ENCODE measurements at places on chromosomes 4 and X.

DNA sequence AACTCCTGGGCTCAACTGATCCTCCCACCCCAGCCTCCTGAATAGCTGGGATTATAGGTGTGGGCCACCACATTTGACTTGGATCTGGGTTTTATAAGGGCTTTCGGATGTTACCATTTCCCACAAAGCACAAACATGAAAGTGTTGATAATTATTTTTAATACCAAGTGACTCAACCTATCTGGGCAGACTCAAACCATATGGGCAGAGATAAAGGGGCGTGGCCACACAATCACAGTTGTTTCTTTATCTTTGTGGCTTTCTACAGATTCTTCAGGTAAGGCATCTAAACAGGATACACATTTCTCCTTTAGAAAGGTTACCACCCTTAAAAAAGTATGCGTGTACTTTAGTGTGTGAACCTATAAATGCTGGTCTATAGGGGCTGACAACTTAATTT lies 122.5 kb downstream of the ZNF827 start:
- no peak for DNase-seq

- no peak for DNase-seq
Observed at GRCh38 chr4:3176367-3177229, 72.4 kb upstream of the MSANTD1 start.

- no peak for DNase-seq
Observed at GRCh38 chr4:104986306-104986705, 160.4 kb upstream of the TET2 start.

- DNase-seq = no peak
Observed at GRCh38 chr4:52103319-52103718, 52.2 kb downstream of the SPATA18 start.

GRCh38 chr4:163380703-163381102 lies 37.0 kb downstream of the NPY5R start:
- no peak for DNase-seq

GRCh38 chr4:24858026-24858425 lies 54.8 kb downstream of the CCDC149 start:
- DNase-seq = no peak

GRCh38 chr4:17875402-17876070 lies 64.8 kb downstream of the NCAPG start:
- no peak for DNase-seq

GRCh38 chr4:153541456-153542096 lies 75.4 kb downstream of the TMEM131L start:
- no peak for DNase-seq

DNA sequence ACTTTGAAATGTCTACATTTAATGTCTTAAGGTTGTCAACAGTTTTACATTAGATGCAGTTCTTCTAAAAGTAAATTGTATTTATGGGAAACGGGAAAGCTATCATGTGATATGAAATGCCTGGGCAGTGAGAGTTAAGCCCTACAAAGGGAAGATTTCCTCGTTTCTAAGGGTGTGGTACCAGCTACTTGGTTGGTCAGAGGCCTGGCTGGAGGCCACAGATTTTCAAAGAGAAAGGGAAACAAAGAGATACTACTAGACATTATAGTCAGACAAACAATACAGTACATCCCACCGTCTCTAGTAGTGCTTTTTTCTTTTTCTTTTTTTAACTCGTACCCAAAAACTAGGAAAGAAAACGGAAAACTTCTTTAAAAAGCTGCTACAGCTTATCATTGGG lies 467.8 kb downstream of the PCDH7 start:
- DNase-seq = no peak

GRCh38 chr4:158376106-158376840 lies 145.4 kb upstream of the RXFP1 start:
- no peak for DNase-seq

- no peak for DNase-seq
Observed at GRCh38 chr4:154822775-154823174, 41.7 kb downstream of the RBM46 start.

DNA sequence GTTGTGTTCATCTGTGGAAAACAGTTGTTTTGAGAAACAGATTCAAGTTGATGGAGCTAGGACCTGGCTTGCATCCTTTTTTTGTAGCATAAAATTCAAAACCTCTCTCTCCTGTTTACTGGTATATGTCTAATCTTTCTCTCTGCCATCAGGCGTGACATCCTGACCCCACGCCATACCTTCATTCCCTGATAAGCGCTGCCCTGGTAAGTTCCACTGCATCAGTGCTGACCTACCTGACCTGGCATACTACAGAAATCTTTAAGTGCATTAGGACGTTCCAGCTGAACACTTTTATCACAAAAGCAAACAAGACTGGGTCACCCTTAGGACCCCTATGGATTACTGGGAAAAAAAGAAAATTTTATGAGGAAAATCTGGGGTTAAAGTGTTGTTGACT lies 230.7 kb downstream of the SHROOM3 start:
- no peak for DNase-seq

DNA sequence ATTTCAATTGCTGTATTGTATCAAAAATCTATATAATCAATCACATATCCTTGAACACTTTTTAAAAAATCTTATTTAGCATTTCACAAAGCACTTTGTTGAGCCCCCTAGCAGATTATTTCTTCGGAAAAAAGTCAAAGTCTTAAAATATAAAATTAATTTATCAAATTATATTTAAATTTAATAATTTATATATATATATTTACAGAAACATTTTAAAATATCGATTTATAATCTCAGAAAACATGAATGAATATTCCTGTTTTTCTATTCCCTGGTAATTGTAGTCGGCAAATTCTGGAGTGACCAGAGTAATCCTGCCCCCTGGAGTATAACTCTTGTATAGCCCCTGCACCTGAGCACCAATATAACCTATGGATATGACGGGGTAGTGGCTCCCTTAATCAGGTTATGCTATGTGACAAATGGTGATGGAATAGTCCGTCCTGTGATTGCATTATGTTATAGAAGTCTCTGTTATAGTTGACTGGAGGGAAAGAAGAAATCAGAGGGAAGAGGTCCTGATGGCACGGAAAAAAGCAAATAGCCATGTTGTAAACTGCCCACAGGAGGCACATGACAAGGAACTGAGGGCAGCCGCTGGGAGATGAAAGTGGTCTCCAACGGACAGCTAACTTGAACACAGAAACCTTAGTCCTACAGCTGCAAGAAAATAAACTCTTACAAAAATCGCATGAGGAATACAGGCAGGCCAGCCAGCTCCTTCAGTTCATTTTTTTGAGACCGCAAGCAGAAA lies 1092.3 kb downstream of the ARAP2 start:
- no peak for DNase-seq

- DNase-seq = no peak
Observed at GRCh38 chr4:38694330-38694729, 30.3 kb downstream of the KLF3 start.

- no peak for DNase-seq
Observed at GRCh38 chr4:14787894-14788293, 214.4 kb upstream of the CPEB2 start.

- no peak for DNase-seq
Observed at GRCh38 chr4:11429699-11430045, 978 bp upstream of the HS3ST1 start.

GRCh38 chr4:15459706-15460105 lies 10.0 kb upstream of the CC2D2A start:
- DNase-seq = no peak

GRCh38 chr4:90958256-90958895 lies 831.2 kb downstream of the CCSER1 start:
- no peak for DNase-seq

DNA sequence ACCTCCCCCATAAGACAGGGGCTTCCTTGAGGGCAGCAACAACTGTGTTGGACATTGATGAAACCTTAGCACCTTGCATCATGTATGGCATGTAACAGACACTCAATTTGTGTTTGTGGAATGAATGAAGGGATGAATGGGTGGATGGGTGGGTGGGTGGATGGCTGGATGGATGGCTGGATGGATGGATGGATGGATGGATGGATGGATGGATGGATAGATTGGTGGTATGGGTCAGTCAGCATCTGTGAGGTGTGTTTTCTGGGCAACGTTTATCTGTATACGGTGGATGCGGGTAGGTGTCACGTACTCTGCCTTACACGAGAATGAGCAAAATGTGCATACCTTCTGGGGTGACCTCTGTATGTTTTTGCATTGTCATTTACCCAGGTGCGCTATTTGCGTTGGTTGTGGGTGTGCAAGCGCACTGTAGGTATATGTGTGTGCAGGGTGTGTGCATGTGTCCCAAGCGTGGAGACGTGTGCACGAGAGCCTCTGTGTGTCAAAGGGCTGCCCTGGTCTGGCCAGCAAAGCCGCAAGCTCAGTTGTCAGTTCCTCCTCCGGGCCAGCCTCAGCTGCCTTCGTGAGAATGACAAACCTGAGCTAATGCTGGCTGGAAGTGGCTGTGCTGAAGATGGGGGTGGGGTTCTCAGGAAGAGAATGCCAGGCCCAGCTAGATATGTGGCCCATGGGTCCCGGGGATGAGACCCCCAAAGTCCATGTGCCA lies 26.5 kb downstream of the ELF4 start:
- DNase-seq = no peak

GRCh38 chr4:152156442-152156841 lies 379.4 kb downstream of the FBXW7 start:
- DNase-seq = no peak

DNA sequence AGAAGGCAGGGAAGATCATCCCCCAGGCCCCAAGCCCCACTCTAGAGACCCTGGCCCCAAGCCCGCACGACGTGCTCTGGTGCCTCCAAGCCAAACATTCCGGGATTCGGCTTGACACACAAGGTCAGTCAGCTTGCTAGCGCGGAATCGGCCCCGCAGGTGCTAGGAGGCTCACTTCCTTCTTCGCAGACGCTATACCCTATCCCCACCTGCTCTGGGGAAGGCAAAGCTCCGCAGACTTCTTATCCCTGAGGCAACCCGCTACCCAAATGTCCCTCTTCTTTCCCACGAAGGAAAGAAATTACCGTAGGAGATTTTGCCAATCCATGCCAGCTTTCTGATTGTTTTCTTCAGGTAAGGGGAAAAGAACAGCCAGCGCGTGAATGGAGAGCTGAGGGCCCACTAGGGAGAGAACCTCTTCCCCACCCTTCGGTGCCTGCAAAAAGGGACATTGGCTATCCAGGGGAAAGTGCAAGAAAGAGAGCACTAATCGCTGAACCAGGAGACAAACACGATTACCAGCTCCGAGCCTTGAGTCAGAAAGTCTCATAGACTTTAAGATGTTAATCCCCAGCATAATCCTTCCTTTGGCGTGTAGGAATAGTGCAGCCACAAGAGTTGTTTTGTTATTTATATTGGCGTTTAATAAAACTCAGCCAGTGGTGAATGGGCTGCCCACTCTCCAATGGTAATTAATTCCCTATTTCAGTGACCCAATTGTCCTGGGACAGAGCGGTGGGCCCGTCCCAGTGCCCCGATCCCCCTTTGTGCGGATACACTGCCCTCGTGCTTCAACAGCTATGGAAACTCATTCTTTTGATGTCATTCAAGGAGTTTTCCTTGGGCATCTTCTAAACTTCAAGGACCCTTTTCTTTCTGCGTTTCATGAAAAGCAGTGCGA lies 5.4 kb upstream of the NEUROG2 start:
- no peak for DNase-seq

DNA sequence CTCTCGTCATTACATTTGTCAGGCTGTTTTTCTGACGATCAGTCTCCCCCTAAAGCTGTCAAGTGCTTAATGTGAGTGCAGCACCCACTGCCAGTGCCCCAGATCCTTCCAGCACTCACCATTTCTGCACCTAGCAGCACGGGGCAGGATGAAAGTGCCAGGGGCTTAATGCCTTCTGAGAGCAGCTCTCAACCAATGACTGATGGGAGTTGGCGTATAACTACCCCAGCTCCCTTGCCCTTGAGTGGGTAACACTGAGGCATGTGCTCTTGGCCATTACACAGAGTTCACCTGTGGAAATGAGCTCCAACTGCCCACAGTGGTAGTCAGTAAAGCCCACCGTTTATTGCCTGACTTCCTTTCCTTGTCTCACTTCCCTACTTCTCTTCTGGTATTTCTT lies 226.2 kb upstream of the BCOR start:
- no peak for DNase-seq

DNA sequence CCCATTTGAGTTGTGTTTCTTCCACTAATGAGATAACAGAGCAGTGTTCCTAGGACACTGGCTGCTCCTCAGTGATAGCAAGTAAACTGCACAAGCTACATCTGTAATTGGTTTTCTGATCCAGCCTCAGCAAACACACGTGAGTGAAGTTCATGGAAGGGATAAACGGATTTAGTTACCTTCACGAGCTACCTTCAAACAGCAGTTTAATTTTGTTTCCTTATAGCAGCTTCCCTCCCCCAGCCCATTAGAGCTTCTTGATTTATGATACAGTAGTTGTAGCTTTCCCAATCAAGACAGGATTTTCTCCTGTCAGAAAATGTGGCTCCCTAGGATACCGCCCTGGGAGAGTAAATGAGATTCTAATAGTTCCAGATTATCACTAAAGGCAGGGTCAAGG lies 634.2 kb upstream of the FAT1 start:
- DNase-seq = no peak

DNA sequence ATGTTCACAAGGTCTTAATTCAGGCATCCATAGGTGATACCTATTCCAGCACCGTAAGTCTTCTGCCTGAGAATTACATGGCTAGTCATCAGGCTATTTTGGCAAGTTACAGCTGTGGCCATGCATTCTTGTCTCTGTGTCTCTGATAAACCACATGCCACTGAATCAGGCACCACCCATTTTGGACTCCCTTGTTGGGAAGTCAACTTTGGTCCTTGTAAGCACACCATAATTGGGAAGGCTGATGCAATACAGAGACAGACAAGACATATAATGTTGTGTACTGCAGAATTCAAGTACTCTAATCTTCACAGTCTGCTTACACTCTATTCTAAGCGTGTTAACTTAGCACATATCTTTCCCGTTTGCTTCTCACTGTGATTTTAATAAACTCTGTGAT lies 483.7 kb upstream of the FTHL17 start:
- no peak for DNase-seq

DNA sequence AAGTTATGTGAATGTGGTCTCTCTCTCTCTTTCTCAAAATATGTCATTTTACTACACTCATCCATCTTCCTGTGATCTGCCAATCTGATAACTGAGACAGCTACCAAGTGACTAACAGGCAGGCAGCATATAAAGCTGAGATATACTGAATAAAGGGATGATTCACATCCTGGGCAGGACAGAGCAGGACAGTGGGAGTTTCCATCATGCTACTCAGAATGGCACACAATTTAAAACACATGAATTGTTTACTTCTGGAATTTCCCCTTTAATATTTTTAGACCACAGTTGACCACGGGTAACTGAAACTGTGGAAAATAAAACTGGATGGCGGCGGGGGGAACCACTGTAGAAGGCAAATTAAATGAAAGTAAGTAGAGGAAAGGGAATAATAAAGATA lies 58.6 kb upstream of the DCTD start:
- DNase-seq = no peak

- DNase-seq = no peak
Observed at GRCh38 chr4:26568446-26568994, 15.4 kb upstream of the TBC1D19 start.

All from CD4-positive, alpha-beta memory T cell (primary cell).